ENCODE measurements at places on chromosomes 16 and 17. TPM values are rescaled to one million over a fixed set of nuclear protein-coding genes. Genes with fewer than 3 reads are reported as not detected.

The MT1M gene
- not detected for total RNA-seq

The BOLA2B gene
- 69.8 TPM for total RNA-seq

The MSLN gene
- not detected for total RNA-seq

The LRRC36 gene
- total RNA-seq, result not detected

The PRDM7 gene
- total RNA-seq, result not detected

The TBC1D28 gene
- not detected for total RNA-seq

The CMTM2 gene
- not detected for total RNA-seq

The FAM171A2 gene
- total RNA-seq, result 0.73 TPM

The RAB37 gene
- total RNA-seq, result 34.4 TPM

The DRC7 gene
- not detected for total RNA-seq

The KRT222 gene
- not detected for total RNA-seq

The NPTX1 gene
- not detected for total RNA-seq

The VPS9D1 gene
- total RNA-seq, result 13.3 TPM

The CCNF gene
- 3.3 TPM for total RNA-seq

The KCNH6 gene
- total RNA-seq, result not detected

The NT5M gene
- 6.3 TPM for total RNA-seq

Measured in naive thymus-derived CD4-positive, alpha-beta T cell (primary cell).